ENCODE measurements at places on chromosomes 12 and 14.

- DNase-seq: no peak
Observed at GRCh38 chr14:102473559-102473958, 36.0 kb downstream of the ANKRD9 start.

GRCh38 chr14:91396959-91397815 lies 20.4 kb downstream of the CCDC88C start:
- DNase-seq: peak; percentile 67

- DNase-seq: no peak
Observed at GRCh38 chr12:74169607-74170006, 368.0 kb upstream of the ATXN7L3B start.

DNA sequence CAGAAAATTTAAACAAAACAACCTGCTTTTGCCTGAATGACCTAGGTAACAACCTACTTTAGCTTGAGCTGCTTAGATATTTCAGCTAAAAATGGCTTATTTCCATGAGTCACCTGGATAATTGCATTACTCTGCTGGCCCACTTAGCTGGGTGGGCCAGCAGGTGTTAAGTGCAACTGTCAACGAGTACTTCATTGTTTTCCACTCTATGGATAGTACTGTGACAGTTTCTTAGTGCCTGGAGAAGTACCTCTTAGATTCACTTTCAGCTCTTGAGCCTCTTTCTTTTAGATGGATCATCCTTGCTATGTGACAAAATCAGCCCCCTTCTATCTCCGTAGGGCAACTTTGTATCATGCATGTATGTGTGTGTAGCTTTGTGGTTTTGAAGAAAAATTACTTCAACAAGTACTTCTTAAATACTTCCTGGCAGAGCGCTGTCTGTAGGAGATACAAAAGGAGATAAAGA lies 368.2 kb upstream of the ATP2B1 start:
- no peak for DNase-seq

- no peak for DNase-seq
Observed at GRCh38 chr14:56895154-56895553, 84.9 kb upstream of the OTX2 start.

GRCh38 chr14:24741871-24742270 lies 107.9 kb upstream of the GZMB start:
- DNase-seq: no peak

GRCh38 chr14:76371066-76371465 lies 4.9 kb upstream of the ESRRB start:
- DNase-seq: no peak

GRCh38 chr12:69900720-69901131 lies 75.7 kb downstream of the MYRFL start:
- peak; percentile 32 for DNase-seq

- no peak for DNase-seq
Observed at GRCh38 chr12:66903782-66904396, 225.0 kb upstream of the GRIP1 start.

- no peak for DNase-seq
Observed at GRCh38 chr14:82080370-82080769, 546.7 kb upstream of the SEL1L start.

DNA sequence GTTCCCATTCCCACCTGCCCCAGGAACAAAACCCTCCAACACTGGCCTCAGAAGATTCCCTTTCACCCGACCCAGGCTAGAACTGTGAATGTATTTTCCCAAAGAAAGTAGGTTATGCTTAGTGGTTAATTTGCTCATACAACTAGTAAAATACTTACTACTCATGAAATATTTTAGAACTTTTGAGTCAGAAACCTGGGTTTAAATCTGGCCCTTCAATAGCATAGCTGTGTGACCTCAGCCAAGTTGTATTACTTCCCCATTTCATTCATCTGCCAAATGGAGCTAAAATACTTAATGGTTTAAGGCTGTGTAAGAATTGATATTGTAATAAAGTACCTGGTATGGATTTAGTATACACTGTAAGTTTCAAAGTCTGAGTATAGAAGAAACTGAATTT lies 69.1 kb upstream of the DNM1L start:
- DNase-seq: no peak

DNA sequence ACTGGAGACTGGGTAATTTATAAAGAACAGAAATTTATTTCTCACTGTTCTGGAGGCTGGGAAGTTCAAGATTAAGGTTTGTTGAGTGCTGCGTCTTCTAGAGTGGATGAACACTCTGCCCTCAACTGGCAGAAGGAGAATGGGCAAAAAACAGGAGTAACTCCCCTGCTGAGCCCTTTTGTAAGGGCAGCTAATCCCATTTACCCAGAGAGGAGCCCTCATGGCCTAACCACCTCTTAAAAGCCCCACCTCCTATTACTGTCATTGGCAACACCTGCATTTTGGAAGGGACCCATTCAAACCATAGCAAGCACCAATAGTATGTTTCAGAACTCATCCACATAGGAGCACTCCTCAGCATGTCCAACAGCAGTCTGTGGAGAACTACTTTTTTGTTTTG lies 47.4 kb downstream of the BORCS5 start:
- DNase-seq: no peak

DNA sequence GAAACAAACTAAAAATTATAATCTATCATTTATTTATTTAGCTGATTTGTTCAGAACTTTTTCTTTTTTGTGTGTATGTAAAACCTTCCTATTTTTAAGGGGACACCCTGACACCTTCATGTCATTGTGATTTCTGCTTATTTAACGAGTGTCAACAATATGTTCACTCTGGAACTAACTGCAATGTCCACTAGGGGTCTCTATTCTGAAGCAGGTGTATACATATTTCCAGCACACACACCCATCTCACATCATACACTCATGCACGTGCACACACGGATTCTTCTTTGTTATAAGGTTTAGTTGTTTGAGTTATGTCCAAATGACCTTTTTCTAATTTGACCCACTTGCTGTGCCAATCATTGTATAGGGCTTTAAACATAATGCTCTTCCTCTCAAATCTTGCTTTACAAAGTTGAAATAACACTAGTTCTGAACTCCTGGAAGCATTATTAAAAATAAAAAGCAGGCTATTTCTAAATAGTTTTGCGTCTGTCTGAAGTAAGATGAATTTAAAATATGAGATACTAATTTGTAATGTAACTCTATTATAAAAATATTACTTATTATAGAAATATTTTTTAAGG lies 15.5 kb downstream of the E2F7 start:
- DNase-seq: peak; percentile 57

DNA sequence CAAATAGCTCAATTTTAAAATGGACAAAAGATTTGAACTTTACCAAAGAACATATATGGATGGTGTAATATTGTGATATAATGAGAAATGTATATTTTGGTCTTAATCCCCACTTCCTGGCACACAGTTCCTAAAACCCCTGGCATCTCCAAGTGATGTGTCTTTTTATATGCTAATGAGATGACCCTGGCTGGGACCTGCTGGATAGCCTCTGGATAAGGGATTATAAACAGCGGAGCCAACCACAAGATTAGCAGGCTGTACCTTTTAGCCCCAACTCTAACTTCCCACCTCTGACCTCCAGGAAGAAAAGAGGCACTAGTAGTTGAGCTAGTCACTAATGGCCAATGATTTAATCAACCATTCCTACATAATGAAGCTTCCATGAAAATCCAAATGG lies 130.0 kb downstream of the DPF3 start:
- DNase-seq: no peak

GRCh38 chr14:96711559-96712267 lies 85.5 kb upstream of the VRK1 start:
- DNase-seq: no peak

DNA sequence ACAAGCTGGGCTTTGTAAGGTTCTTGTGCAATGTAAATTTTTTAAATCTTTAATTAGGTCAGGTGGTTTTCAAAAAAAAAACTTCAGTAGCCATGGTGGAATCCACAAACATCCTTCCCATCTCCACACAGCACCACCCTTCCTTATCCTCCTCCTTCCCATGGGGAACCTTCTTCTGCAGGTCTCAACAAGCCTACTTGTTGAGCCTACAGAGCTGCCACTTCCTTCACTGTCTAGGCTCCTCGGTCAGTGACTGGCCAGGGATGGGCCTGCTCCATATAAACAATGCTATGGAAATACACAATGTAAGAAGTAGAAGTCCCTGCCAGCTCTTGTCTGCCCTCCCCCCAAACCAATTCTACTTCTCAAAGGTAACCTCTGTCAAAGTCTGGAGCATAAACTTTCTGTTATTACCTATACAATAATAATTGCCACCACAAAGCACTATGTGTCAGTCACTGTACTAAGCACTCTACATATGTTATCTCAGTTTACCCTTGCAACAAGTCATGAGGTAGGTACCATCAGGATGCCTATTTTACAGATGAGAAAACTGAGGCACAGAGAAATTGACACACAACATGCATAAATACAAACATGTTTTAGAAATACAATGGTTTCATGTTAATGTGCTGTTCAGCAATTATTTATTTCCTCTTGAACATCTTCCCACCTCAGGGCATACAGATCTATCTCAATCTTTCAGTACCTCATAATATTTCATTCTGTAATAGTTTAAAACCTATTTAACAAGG lies 17.4 kb downstream of the LIMA1 start:
- no peak for DNase-seq

DNA sequence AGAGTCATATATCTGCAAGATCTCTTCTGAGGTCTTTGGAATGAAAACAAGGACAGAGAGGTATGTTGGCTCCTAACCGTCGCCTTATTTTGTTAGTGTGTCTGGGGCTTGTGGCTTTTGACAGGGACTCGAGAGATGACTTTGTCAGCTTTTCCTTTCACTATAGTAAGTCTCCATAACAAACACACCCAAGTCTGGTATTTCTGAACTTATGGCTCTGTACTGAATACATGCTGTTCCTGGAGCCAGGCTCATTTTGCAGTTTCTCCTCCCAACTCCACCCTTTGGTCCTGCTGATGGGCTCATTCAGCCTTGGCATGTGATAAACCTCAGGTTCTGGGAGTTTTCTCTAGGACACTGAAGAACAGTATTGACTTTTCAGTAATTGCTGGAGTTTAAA lies 27.7 kb upstream of the TMED10 start:
- DNase-seq: no peak

- DNase-seq: no peak
Observed at GRCh38 chr14:79825046-79825521, 386.2 kb downstream of the DIO2 start.

All from GM20000 (cell line).